ENCODE measurements at places on chromosomes 7 and 10. TPM values are rescaled to one million over a fixed set of nuclear protein-coding genes. Genes with fewer than 3 reads are reported as not detected.

HOXA5 gene
- 16.0 TPM for total RNA-seq

BCCIP gene
- total RNA-seq: 36.9 TPM

- no peak for DNase-seq
Measured at GRCh38 chr10:122207596-122207995, 63.5 kb upstream of the BTBD16 start.

DNA sequence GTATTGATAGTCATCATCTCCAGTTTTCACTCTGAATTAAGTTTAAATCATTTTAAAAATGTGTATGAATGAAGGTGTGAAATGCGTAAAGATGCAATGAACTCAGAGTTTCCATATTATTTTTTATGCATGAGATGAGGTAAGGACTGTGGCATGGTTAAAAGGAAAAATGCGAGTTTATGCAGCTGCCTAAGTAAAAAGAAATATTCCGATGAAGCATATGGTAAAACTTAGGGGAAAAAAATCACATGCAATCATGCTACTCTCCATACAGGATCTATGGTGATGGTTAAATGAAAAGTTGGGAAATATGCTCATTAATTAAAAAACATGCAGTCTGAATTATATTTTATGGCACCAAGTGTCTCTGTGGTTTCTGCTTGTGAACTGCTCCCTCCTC is 77.5 kb upstream of the SP8 start:
- DNase-seq: no peak

DNA sequence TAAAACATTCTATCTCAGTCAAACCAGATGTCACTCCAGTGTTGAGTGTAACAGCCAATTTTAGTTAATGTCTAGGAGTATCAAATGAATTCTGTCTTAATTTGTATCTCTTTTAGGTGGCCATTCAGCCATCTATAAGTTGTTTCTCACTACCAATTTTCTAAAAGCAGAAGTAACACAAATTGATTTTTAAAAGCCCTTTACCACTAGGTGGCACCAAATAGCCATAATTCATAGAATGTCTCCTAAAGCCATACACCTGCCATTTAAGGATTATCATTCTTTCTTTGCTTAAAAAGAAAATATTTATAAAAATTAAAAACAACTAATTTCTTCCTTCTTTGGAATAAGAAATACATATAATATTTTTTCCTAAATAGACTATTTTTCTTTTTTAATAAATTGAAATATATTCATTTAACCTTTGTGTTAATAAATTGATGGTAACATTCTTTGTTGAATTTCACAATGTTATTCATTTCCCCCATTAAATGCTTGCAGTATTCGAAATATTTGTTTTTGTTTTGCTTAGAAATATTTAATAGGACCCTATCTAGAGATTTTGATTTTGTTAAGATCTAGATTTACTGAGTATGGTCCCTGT is 107.8 kb upstream of the PPP1R3A start:
- DNase-seq: no peak

GRCh38 chr7:81500631-81501030 is 269.2 kb downstream of the HGF start:
- DNase-seq: no peak

DNA sequence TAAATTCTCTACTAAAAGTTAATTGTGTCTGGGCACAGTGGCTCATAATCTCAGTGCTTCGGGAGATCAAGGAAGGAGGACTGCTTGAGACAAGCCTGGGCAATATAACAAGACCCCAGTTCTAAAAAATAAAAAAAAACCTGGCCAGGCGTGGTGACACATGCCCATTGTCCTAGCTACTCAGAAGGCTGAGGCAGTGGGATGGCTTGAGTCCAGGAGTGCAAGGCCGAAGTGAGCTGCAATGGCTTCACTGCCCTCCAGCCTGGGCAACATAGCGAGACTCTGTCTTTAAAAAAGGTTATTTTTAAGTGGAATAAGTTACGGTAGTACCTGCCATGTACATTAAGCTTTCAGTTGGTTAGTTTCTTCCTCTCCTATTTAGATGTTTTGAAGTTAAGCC is 28.9 kb downstream of the CDK14 start:
- no peak for DNase-seq
